ENCODE measurements at places on chromosomes 3 and 15. TPM values are rescaled to one million over a fixed set of nuclear protein-coding genes. Genes with fewer than 3 reads are reported as not detected.

ANKRD34C gene
- total RNA-seq = under 0.01 TPM

MGA gene
- 53.4 TPM for total RNA-seq

ZBTB47 gene
- 14.0 TPM for total RNA-seq

KBTBD12 gene
- total RNA-seq = 2.0 TPM

TMEM212 gene
- total RNA-seq = not detected

PEX5L gene
- 47.5 TPM for total RNA-seq

MYRIP gene
- 8.6 TPM for total RNA-seq

UACA gene
- total RNA-seq = 20.9 TPM

CCR9 gene
- not detected for total RNA-seq

TKT gene
- total RNA-seq = 95.1 TPM

TMEM40 gene
- not detected for total RNA-seq

KNG1 gene
- not detected for total RNA-seq

STRIT1 gene
- not detected for total RNA-seq

C3orf62 gene
- 7.4 TPM for total RNA-seq

SKOR1 gene
- 0.25 TPM for total RNA-seq

CAND2 gene
- total RNA-seq = 10.6 TPM

CMTM8 gene
- 0.49 TPM for total RNA-seq

KCNMB3 gene
- 1.7 TPM for total RNA-seq

CFAP20DC gene
- 1.2 TPM for total RNA-seq

GPR149 gene
- 1.7 TPM for total RNA-seq

HRG gene
- total RNA-seq = not detected

MLF1 gene
- 18.7 TPM for total RNA-seq

TMED3 gene
- 17.5 TPM for total RNA-seq

PIGZ gene
- total RNA-seq = 3.4 TPM

ZPLD1 gene
- under 0.01 TPM for total RNA-seq

TERC gene
- 55.3 TPM for total RNA-seq

TNNC1 gene
- total RNA-seq = 0.49 TPM

TMEM266 gene
- total RNA-seq = 3.2 TPM

CSPG5 gene
- 111 TPM for total RNA-seq

PCBP4 gene
- 32.5 TPM for total RNA-seq

RARB gene
- total RNA-seq = 8.1 TPM

BUB1B gene
- 3.0 TPM for total RNA-seq

OR5K4 gene
- not detected for total RNA-seq

GPR62 gene
- total RNA-seq = 0.25 TPM

THSD4 gene
- 3.0 TPM for total RNA-seq

SCAANT1 gene
- not detected for total RNA-seq

SPINK8 gene
- not detected for total RNA-seq

KIAA1143 gene
- 21.1 TPM for total RNA-seq

MOBP gene
- total RNA-seq = 0.25 TPM

AMT gene
- 3.9 TPM for total RNA-seq

CATSPER2 gene
- total RNA-seq = 4.2 TPM

CASR gene
- total RNA-seq = not detected

MUC20 gene
- total RNA-seq = 2.5 TPM

MCCC1 gene
- 30.0 TPM for total RNA-seq

AHSG gene
- not detected for total RNA-seq

SYNPR gene
- total RNA-seq = 44.5 TPM

ALDH1A2 gene
- 4.9 TPM for total RNA-seq

IQCF5 gene
- total RNA-seq = not detected

MESP2 gene
- not detected for total RNA-seq

SV2B gene
- 37.1 TPM for total RNA-seq

NPAP1 gene
- 0.49 TPM for total RNA-seq

IGDCC3 gene
- total RNA-seq = 9.8 TPM

Data from temporal lobe (tissue), 4 donors.